Hair follicular keratinocyte (primary cell): ENCODE measurements at places on chromosomes 13 and 19. TPM values are rescaled to one million over a fixed set of nuclear protein-coding genes. Genes with fewer than 3 reads are reported as not detected.

Gene MCEMP1
- total RNA-seq: not detected in 2 replicates

Gene EFNA2
- total RNA-seq: not detected in 2 replicates

Gene GIPR
- 0.15 and 1.4 TPM in 2 replicates for total RNA-seq

Gene IZUMO4
- total RNA-seq: 0.70 and 1.1 TPM in 2 replicates

Gene MYBPC2
- not detected in 2 replicates for total RNA-seq

Gene CPAMD8
- total RNA-seq: 2.1 and 3.7 TPM in 2 replicates

Gene PRR22
- total RNA-seq: 0.16 and 2.1 TPM in 2 replicates

Gene MRI1
- total RNA-seq: 35.5 and 38.2 TPM in 2 replicates

Gene TMPRSS9
- total RNA-seq: not detected in 2 replicates

Gene UBE2L5
- total RNA-seq: not detected in 2 replicates

Gene CASP14
- total RNA-seq: 0.53 and 8.0 TPM in 2 replicates

Gene ZNF177
- 0.08 and 0.39 TPM in 2 replicates for total RNA-seq

Gene ZNF728
- 0.19 TPM in 1 of 2 replicates, not detected in the other for total RNA-seq

Gene TEX26
- not detected in 2 replicates for total RNA-seq

Gene SIGLEC9
- not detected in 2 replicates for total RNA-seq

Gene ZNF490
- 2.6 and 5.2 TPM in 2 replicates for total RNA-seq

Gene ETV2
- total RNA-seq: 0.23 and 3.9 TPM in 2 replicates

Gene ZNF30
- total RNA-seq: 1.6 and 2.3 TPM in 2 replicates

Gene ADPRHL1
- total RNA-seq: 0.68 and 0.70 TPM in 2 replicates

Gene ZNF253
- 1.1 and 2.2 TPM in 2 replicates for total RNA-seq

Gene CCNA1
- total RNA-seq: 12.6 and 18.2 TPM in 2 replicates
